Breast epithelium (tissue), 4 donors: ENCODE measurements at places on chromosomes 3 and 15. TPM values are rescaled to one million over a fixed set of nuclear protein-coding genes. Genes with fewer than 3 reads are reported as not detected.

DNA sequence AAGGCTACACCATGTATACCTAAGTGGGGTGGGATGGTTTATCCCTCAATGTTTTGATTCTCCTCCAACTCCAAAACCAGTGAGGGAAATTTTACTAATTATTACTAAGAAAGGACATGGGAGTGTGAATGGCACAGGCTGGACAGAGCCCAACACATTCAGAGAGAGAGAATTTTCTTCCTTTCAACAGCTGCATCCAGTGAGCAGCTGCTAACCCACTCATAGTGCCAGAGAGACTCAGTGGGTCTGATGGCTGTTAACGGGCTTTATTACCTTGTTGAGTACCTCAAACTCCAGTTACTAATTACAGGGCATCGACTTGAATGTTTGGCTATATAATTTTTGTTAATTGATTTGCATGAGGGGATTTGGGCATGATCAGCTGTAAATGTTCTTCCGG, 75.8 kb downstream of the RORA start:
- DNase-seq: no peak

DNA sequence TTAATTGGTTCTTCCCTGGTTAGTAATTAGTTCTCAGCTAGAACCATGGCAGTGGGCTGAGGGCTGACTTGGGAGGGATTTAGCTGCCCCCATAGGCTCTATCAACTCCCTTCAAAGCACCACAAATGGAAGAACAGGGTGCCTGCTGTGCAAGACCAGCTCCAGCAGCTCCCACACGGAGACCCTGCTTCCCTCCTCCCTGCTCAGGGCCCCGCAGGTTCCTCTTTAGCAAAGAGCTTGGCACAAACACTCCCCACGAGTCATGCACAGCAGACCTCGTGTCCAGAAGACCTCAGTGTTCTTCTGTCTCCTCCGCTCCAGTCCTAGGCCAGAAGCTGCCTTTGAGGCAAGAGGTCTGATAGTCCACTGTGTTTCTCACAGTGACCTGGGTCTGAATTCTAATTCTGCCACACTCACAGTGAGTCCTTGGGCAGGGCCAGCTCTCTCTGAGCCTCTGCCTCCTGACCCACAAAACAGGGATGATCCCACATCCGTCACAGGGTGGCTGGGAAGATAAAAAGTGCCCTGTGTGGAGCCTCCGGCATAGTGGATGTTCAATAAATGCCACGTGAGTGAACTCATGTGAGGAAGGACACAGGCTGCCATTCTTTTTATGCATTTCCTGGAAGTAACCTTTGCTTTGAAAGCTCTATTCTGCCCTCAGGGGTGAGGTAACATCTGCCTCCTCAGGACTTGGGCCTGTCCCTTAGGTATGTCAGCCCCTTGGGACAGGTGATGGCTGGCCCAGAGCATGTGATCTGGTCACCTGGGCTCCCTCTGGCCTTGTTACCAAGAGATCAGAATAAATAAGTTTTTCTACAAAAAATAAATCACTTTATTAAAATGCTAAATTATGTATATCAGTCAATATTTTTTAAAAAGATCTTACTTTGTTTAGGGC, 7.6 kb downstream of the RAB6B start:
- DNase-seq: no peak

Gene PARL
- 50.5 TPM for total RNA-seq

- no peak for DNase-seq
These were observed 293.9 kb downstream of the TUSC7 start for GRCh38 chr3:117003501-117003900.

GRCh38 chr15:52440414-52440813, 88.3 kb downstream of the MYO5A start:
- DNase-seq: no peak

- DNase-seq: no peak
These were observed 28.7 kb downstream of the CFAP100 start for GRCh38 chr3:126423191-126424038.

DNA sequence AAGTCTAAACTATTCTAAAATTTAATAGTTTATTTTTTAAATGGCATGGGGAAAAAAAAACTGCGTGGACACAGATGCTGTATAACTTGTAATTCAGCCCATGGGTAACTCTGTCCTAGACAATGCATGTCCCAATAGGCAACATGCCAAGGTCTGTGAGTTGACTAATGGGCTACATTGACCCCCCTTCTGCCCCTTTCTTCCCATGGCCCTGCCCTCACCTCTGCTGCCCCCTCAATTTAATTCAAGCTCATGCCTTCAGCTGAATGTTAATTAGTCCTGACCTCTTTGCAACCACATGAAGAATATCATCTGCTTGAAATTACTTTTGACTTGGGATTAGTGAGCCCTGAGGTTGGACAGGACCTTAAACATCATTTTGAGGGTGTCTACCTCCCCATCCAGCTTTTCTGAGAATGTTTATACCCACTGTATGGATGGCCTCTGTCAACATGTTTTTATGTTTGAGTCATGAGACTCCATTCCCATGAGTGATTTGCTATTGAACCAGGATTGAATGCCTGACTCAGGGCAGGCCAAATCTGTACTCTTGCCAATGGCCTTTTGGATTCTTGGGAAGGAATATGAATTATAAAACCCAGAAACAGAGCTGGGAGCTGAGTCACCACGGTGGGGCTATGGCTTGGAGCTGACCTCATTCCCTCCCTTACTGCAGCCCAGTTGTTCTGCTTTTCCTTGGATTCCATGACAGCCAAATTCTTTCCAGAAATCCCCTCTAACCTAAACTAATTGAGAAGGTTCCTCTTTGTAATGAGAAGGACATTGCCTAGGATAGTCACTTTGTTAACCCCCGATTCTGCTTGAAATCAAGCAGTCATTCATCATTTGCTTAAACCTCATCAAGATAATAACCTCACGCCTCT, 33.5 kb upstream of the PDE8A start:
- no peak for DNase-seq
